Brain pericyte (primary cell): ENCODE measurements at places on chromosomes 1 and 21.

DNA sequence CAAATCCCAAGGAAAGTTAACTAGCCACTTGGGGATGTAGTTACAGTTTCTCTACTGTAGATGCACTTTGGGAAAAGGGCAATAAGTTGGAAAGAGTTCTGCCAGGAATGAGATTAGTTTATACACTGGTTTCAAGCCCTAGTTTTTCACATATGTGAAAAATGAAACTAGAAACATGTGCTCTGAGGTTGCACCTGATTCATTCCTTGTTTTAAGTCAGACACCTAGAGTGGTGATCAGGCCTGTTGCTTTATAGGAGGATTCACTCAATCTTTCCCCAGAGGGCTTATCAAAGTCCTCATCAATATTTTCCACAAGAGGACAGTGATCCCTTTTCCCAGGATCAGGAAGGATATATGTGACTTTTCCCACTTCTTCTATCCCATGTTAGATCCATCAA lies 515.9 kb upstream of the PKN2 start:
- DNase-seq: no peak

DNA sequence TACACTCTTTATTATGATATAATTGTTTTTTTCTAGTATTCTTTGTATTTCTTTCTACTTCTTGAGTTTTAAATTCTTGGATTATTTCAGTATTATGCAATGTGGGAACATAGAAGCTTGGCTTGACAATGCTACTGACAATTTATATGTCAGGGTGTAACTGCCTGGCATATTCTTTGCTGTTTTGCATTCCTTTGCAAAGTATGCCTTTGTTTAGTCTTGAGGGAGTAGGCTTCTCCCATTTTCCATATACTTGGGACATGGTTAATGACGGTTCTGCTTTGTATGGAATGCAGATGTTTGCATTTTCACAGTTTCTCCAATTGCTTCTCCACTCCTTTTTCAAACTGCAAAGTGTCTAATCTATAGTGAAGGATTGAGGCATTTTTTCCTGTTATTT lies 109.8 kb downstream of the HMCN1 start:
- no peak for DNase-seq

- no peak for DNase-seq
These were observed 407.0 kb downstream of the TGFB2 start for GRCh38 chr1:218752126-218752525.

GRCh38 chr1:47651311-47652089 lies 213.7 kb downstream of the FOXD2 start:
- no peak for DNase-seq

DNA sequence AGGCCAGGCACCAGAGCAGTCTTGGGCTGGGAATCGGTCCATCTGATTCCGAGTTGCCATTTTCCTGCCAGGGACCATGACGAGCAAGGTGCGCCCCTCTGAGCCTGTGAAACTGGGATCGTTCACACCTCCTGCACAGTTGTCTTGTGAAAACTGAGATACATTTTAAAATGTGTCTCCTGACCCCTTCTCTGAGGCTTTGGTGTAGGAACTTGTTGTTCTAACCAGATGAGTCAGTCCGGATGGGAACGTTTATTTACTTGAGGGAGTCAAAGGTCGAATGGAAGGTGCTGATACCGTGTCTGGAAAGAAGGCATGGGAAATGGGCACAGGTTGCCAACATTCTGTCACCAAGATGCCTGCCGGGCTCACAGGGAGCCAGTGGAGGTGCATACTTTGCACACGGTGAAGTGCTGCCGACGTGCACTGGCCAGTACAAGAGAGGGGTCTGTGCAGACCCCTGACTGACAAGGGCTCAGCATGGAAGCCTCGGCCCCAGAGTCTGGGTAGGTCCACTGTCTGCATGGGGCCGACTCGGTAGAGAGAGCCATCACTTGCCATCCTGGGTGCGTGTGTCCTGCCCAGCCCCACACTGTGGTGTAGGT lies 7.4 kb upstream of the KCNN3 start:
- no peak for DNase-seq

GRCh38 chr1:60936163-60936562 lies 146.2 kb upstream of the NFIA start:
- DNase-seq: no peak

DNA sequence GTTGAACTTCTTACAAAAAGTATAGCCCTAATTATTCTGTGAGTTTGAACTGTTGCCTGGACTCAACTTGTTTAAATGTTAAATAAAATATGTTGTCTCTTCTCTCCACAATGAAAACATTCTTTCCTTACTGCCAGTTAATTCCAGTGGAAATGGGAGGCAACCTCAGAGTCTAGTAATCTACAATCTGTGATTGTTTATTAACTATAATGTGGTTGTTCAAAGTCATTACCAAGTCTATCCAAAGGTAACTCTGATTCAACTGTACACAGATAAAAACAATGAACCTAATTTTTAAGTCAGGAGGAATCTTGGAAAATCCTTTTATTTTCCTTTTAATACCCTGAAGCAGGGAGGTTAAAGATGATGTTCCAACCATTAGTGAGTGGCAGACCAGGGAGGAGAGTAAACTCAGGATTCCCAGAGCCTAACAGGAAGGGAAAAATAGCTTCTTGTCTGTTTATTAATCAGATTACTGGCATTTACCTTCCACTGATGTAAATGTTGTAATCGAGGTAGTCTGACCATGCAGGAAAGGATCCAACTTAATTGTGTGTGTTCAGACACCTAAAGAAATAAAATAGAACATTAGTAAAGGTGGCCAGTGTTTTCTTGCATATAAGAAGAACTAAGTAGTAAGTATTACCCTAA lies 57.1 kb upstream of the TBX15 start:
- no peak for DNase-seq

DNA sequence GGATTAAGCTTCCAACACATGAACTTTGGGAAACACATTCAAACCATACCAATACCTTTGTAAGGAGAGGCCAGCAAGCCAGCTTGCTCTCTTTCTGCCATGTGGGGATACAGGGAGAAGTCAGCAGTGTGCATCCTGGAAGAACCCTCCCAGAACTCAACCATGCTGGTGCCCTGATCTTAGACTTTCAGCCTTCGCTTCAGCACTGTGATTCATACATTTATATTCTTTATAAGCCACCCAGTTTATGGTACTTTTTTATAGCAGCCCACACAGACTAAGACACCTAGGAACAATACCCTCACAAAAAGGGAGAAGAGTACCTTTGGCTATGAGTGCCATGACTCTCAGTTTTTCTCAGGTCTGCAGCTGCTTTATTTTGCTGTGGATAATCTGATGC lies 35.9 kb downstream of the C1orf87 start:
- no peak for DNase-seq

- DNase-seq: peak; percentile 91
These were observed 39.4 kb downstream of the TRAPPC10 start for GRCh38 chr21:44051462-44051941.

DNA sequence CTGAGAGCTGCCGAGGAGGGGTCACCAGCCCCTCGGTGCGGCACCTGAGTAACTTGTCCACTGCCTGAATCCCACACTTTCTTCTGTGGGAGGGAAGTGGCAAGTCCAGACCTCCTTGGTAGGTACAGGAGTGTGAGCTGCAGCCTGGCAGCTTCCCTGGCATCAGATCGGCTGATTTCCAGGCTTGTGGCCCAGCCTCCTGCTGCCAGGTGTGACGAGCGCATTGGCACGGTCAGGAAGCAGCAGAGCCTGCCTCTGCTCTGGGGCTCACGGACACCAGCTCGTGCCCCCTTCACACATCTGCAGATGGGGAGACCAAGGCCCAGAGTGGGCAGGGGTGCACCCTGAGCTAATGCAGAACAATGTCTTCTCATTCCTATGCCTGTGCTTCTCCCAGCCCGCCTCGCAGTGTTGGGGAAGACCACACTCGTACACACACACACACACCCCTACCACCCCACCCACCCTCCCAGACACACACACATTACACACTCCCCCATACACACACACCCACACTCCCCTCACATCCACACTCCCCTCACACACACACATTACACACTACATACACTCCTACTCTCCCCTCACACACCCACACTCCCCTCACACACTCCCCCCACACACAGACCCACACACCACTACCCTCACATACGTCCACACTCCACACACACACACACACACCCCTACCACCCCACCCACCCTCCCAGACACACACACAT lies 33.1 kb upstream of the SELENON start:
- no peak for DNase-seq

GRCh38 chr1:8892026-8892425 lies 13.5 kb upstream of the ENO1 start:
- no peak for DNase-seq

- DNase-seq: peak; percentile 88
These were observed 50.6 kb upstream of the LYST start for GRCh38 chr1:235917267-235917811.

DNA sequence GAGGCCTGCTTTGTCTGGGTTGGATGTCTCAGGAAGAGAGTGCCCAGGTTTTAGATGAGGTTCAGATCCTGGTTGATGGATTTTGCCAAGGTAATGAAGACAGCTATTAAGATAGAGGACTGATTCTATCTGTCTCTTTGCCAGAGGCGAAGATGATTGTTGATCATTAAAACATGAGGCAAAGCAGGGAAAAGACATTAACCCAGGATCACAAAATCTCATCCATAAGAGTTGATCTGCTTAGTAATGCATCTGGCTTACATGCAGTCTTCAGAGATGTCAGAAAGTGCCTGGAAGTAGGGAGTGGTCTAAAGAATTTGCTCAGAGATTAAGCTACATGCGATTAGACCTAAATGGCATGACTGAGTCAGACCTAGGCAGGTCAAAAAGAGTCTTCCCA lies 229.6 kb upstream of the PLD5 start:
- DNase-seq: no peak

DNA sequence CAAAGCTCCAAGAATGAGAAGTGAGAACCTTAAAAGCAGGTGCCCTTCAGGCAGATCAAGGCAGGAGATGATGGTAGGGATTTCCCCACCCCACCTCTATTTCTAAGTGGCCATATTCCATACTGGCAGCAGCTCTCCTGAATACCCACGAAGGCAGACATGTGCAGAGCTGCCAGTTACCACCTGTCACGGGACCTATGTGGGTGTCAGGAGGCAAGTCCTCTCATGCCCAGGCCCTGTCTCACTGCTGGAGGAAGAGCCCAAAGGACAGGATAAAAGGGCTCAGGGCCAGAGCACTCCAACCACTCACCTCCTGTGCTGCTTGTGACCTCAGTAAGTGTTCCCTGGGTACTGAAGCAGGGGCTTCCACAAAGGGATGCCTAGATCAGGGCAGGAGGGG lies 721 bp upstream of the LCE1B start:
- no peak for DNase-seq
